ENCODE measurements at places on chromosomes 4 and X. TPM values are rescaled to one million over a fixed set of nuclear protein-coding genes. Genes with fewer than 3 reads are reported as not detected.

Gene FREM3
- total RNA-seq = not detected

Gene CXCL1
- 2.6 TPM for total RNA-seq

Gene ADRA2C
- not detected for total RNA-seq

Gene MAGEA3
- total RNA-seq = not detected

Gene FAM193A
- 5.1 TPM for total RNA-seq

Gene UGT2B10
- not detected for total RNA-seq

Gene CXCL13
- not detected for total RNA-seq

Gene GIMD1
- not detected for total RNA-seq

Gene MEPE
- total RNA-seq = not detected
